ENCODE measurements at places on chromosomes 4 and X. TPM values are rescaled to one million over a fixed set of nuclear protein-coding genes. Genes with fewer than 3 reads are reported as not detected.

SOX3 gene
- not detected for total RNA-seq

PNCK gene
- total RNA-seq: 0.65 TPM

KLHL4 gene
- total RNA-seq: 0.22 TPM

SATL1 gene
- total RNA-seq: not detected

POF1B gene
- total RNA-seq: not detected

SPIN4 gene
- 6.2 TPM for total RNA-seq

ARSJ gene
- total RNA-seq: 29.0 TPM

BEND2 gene
- not detected for total RNA-seq

ARL9 gene
- 1.9 TPM for total RNA-seq

FRMPD3 gene
- total RNA-seq: 0.39 TPM

All from articular chondrocyte of knee joint (primary cell).